ENCODE measurements at places on chromosomes 2 and 18. TPM values are rescaled to one million over a fixed set of nuclear protein-coding genes. Genes with fewer than 3 reads are reported as not detected.

IL36RN gene
- total RNA-seq, result not detected

- no peak for DNase-seq
Observed at GRCh38 chr18:52422985-52423601, 83.1 kb downstream of the DCC start.

DNA sequence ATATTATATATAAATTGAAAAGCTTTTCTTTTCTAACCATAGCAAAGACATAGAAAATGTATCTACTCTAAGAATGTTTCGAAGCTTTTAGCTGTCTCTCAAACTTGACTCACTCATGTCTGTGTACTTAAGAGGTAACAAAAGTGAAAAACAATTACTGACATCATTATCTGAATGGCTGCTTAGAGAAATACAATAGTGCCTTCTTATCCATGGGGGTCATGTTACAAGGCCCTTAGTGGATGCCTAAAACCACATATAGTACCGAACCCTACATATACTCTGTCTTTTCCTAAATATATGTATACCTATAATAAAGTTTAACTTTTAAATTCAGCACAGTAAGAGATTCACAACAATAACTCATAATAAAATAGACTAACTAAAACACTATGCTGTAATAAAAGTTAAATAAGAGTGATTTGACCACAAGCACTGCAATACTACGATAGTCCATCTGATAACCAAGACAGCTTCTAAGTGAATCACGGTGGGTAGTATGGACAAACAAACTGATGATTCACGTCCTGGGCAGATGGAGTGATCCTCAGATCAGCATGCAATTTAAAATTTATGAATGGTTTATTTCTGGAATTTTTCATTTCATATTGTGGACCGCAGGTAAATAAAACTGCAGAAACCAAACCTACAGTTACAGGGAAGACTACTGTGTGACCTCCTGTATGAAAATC lies 246.2 kb downstream of the XIRP2 start:
- no peak for DNase-seq

DNA sequence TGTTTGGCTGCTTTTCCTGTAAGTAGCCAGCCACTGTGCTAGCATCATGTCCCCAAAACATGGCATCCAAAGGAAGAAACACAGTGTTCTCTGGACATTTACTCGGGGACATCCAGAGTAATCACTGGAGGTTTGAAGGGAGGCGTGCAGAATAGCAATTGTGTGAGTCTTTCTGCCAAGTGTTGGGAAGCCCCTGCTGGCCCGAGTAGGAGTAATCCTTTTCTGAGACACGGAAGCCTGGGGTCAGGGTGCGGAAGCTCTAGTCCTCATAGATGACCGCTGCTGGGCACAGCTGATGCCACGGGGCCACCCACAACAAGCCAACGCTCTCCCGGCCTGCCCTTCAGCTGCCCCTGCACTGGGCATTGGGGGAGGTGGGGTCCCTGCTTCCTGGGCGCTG lies 24.8 kb upstream of the HDAC4 start:
- no peak for DNase-seq

- no peak for DNase-seq
Observed at GRCh38 chr2:183348492-183348891, 224.2 kb downstream of the NUP35 start.

All from endothelial cell (in vitro differentiated cells).